Stimulated activated CD8-positive, alpha-beta memory T cell treated with anti-CD3 and anti-CD28 coated beads, Interleukin-7, amount 100 ng/mL, for 48 hours (primary cell): ENCODE measurements at places on chromosomes 16 and 17.
A peak's percentile ranks its signal among the peaks of the same experiment; 100 is the strongest.

GRCh38 chr16:66857437-66857836 is 13.2 kb downstream of the CA7 start:
- no peak for DNase-seq

DNA sequence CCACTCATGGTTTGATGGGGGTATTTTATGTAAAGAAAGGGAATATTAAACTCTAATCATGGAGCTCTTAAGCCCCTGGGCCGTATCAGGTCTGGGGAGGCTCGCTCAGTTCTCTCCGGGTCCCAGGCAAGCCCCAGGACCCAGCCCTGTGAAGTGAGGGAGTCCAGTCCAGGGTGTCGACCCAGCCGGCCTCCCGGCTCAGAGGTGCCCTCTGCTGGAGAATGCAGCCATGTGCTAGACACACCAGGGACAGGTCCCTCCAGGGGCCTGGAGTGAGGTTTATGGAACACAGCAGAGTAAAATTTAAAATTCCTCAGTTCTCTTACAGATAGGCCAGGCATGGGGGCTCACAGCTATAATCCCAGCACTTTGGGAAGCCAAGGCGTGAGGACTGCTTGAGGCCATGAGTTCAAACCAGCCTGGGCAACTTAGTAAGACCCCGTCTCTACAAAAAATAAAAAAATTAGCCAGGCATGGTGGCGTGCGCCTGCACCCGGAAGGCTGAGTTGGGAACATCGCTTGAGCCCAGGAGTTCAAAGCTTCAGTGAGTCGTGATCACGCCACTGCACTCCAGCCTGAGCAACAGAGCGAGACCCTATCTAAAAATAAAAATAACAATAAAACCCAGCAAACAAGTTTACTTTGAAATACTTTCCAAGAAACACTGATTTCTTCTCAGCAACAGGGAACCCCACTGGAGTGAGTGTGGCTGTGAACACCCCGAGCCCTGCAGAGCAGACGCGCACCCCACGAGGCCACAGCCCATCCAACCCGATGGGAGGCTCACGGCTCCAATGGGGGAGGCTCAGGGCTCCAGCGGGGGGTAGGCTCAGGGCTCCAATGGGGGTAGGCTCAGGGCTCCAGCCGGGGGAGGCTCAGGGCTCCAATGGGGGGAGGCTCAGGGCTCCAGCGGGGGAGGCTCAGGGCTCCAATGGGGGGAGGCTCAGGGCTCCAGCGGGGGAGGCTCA is 72.2 kb downstream of the ZNF778 start:
- DNase-seq: peak; percentile 48

GRCh38 chr17:59637611-59638310 is 18.1 kb downstream of the CLTC start:
- DNase-seq: no peak

DNA sequence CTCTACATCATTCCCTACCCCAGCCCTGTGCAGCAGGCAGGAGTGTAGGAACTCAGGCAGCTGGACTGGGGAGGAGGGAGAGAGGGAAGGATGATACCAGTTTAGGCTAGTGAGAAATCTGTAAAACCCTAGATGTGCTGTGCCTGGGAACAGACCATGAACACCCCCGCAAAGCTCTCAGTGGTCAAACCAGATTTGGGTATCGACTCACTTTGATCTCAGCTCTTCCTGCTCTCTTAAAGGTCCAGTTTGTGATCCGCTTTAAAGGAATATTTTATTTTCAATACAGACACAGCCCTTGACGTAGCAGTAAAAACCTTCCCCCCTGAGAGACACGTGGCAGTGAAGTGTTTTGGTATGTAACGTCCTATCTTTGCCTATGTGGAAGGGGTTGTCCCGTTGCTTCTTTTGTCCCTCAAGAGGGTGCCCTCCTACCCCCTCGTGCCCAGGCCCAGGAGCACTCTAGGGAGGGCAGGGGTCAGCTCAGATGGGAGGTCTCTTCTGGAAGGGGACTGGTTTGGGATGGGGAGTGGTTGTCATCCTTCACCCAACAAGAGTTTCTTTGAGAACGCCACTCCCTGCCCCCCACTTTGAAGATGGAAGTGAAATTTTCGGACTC is 19.3 kb upstream of the TBX2 start:
- no peak for DNase-seq

GRCh38 chr16:15509593-15510535 is 75.5 kb downstream of the BMERB1 start:
- DNase-seq: peak; percentile 7

- no peak for DNase-seq
Measured at GRCh38 chr16:87202346-87202745, 114.8 kb downstream of the C16orf95 start.

DNA sequence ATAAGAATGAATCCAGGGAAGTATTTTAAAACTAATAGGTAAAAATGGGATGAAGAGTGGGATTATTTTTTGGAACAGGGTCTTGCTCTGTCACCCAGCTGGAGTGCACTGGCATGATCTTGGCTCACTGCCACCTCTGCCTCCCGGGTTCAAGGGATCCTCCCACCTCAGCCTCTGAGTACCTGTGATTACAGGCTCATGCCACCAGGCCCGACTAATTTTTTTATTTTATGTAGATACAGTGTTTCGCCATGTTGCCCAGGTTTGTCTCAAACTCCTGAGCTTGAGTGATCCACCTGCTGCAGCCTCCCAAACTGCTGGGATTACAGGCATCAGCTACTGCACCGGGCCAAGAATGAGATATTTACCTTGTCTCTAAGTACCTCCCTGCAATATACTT is 22.1 kb downstream of the NSMCE1 start:
- DNase-seq: no peak

GRCh38 chr17:5788266-5788900 is 204.1 kb upstream of the NLRP1 start:
- peak; percentile 7 for DNase-seq

GRCh38 chr17:42405963-42406495 is 17.0 kb downstream of the CAVIN1 start:
- peak; percentile 54 for DNase-seq

DNA sequence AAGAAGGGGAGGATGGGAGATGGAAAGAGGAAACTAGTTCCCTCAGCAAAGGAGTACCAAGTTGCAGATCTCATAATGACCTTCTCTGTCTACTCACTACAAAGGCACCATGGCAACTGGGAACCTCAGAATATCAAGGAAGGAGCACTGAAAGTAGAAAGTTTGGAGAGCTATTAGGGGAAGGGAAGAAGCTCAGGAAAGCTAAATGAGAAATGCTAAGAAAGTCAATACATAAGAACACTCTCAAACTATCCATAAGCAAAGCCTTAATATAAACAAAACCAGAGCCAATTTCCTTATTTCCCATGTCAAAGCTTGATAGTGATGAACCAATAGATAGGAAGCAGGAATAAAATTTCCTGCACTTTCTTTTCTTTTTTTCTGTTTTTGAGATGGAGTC is 57.9 kb upstream of the C17orf78 start:
- DNase-seq: no peak

GRCh38 chr16:946048-946395 is 24.8 kb downstream of the LMF1 start:
- no peak for DNase-seq

DNA sequence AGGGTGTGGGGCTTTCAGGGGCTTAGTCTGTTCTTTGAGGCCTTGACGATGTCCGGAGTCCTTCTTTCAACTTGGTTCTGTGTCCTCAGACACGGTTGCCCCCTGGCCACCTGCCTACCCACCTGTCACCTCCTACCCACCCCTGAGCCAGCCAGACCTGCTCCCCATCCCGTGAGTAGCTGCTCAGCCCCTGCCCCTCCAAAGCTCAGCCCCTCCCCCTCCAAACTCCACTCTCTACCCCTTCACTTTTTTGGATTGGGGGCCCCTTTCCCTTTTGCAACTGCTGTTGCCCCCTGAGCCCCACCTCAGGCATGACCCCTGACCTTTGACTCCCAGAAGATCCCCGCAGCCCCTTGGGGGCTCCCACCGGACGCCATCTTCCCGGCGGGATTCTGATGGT is 1.2 kb downstream of the LAT start:
- DNase-seq: no peak

- DNase-seq: no peak
Measured at GRCh38 chr17:64270885-64271284, 7.8 kb upstream of the TEX2 start.

GRCh38 chr17:62688398-62689160 is 61.1 kb downstream of the MRC2 start:
- no peak for DNase-seq

- DNase-seq: no peak
Measured at GRCh38 chr17:81416612-81417011, 21.4 kb downstream of the BAHCC1 start.

- DNase-seq: peak; percentile 58
Measured at GRCh38 chr16:84599521-84600202, 18.2 kb downstream of the COTL1 start.

- no peak for DNase-seq
Measured at GRCh38 chr16:5252791-5253190, 155.2 kb upstream of the EEF2KMT start.

- DNase-seq: no peak
Measured at GRCh38 chr17:61333136-61333535, 66.5 kb upstream of the TBX2 start.

GRCh38 chr16:49849754-49850108 is 6.2 kb downstream of the ZNF423 start:
- no peak for DNase-seq

DNA sequence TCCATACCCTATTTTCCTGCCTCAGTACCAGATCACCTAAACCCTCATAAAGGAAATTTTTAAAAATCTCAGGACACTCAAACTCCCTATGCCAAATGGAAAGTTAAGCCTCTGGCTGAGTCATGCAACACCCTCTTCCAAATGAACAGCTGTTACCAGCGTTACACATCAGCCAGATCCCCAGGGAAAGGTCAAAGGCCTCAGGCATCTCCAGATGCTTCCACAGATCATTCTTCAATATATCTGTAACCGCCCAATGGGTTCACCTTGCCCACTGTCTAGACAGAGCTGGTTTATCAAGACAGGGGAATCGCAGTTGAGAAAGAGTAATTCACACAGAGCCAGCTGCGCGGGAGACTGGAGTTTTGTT is 29.1 kb upstream of the SHCBP1 start:
- DNase-seq: no peak

DNA sequence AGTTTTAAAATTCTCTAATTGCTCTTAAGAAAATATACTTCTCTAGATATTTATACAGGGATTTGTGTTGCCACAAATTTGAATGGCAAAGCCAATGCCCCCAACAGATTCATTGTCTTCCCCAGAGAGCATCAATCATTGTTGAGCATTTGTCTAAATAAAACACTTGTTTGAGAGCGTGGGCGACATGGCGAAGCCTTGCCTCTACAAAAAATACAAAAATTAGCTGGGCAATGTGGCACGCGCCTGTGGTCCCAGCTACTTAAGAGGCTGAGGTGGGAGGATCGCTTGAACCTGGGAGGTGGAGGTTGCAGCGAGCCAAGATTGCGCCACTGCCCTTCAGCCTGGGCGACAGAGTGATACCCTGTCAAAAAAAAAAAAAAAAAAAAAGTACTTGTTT is 13.4 kb upstream of the SRSF1 start:
- DNase-seq: no peak

DNA sequence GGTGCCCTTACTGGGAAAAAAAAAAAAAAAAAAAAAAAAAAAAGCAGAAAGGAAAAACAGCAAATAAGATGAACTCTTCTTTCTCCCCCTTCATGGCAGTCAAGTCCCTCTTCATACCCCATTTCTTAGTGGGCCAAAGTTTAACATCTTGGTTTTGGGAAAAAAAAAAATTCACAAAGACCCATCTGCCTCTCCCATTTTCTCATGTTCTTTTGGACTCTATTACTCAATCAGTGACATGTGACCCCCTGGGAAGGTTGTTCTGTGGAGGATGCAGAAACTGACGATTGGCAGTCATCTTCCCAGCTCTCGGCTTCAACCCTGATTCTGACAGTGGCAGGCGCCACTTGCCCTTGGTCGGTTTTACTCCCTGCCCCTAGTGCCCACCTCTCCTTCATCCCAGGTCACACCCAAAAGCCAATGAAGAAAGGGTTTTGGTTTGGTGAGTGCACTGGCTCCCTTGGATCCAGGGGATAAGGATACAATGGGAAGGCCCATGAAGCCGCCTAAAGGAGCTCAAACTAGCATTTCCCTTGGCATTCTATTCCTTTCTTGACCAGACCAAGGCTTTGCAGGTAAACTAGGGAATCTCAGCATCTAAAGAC is 60.7 kb upstream of the TBX2 start:
- DNase-seq: no peak

DNA sequence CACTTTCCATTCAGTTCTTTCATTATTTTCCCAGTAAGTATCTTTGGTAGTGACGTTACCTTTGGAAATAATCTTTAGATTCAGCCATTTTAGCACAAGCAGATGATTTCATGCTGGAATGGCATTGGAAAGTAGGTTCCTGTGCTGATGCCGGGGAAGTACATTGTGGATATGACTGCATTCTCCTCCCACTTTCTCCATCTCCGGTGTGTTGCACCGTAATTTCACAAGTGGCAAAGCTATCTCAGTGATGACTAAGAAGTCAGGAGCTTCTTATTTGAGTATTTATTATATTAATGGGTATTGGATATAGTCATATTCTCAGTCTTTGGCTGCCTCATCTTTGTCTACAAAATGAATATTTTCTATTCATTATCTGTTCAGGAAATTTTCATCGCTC is 69.8 kb downstream of the MRTFB start:
- no peak for DNase-seq

- DNase-seq: no peak
Measured at GRCh38 chr16:80480664-80481063, 60.1 kb upstream of the DYNLRB2 start.

GRCh38 chr17:9021992-9022572 is 772 bp downstream of the NTN1 start:
- no peak for DNase-seq

DNA sequence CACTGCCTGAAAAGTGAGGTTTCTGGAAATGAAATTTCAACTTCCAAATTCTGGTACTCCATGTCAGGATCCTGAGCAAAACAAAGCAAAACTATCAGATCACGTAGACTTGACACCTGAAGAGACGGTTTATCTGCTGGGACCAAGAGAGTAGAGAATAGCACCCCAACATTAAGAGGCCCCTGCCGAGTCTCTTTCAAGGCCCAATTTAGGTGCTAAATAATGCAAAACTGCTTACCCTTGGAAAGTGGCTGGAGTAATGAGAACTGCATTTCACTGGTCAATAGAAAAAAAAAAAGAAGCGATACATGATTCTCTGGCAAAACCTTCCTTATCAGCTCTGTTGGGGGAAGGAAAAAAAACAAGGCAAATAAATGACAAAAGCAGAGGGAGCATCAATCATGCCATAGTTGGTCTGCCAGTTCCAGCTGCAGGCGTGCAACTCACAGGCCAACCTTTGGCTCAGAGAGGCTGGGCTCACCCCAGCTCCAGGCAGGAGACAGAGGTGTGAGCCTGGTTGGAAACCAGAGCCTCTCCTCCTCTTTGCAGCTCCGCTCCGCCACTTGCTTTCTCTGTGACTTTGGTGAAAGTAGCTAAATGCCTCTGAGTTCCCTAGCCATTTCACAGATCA is 595.2 kb downstream of the TOX3 start:
- no peak for DNase-seq
